GM23248 (cell line): ENCODE measurements at places on chromosomes 3 and 15. TPM values are rescaled to one million over a fixed set of nuclear protein-coding genes. Genes with fewer than 3 reads are reported as not detected.

GRCh38 chr3:53881691-53882593 is at the start of gene ACTR8:
Gene ACTR8, minus strand, starts transcription at chr3:53882152. Its CDS starts 51 bp downstream, at chr3:53882101.
- peaks cover 36% of the 10 kb centered on the region for H3K36me3 ChIP-seq
- peak; percentile 90 for DNase-seq
- peaks cover 12% of the 10 kb centered on the region for H3K4me1 ChIP-seq
- H3K27ac ChIP-seq = peak within 1 kb of the TSS; percentile 76

RGMA gene
- 0.76 and 2.0 TPM in 2 replicates for total RNA-seq

- peak; percentile 72 for DNase-seq
- peaks cover 24% of the 10 kb centered on the region for H3K4me1 ChIP-seq
- H3K4me3 ChIP-seq = no peak overlapping the region
- H3K27me3 ChIP-seq = no peaks in the 10 kb centered on the region
- no peaks in the 10 kb centered on the region for H3K36me3 ChIP-seq
- peak overlapping the region; percentile 45 for H3K27ac ChIP-seq
Measured at GRCh38 chr3:190339130-190339529, 16.9 kb upstream of the CLDN1 start.

KY gene
- total RNA-seq = 0.51 and 0.76 TPM in 2 replicates

- H3K36me3 ChIP-seq = no peaks in the 10 kb centered on the region
- DNase-seq = peak; percentile 93
- H3K27me3 ChIP-seq = no peaks in the 10 kb centered on the region
- no peak overlapping the region for H3K4me3 ChIP-seq
- H3K27ac ChIP-seq = peak overlapping the region; percentile 59
Measured at GRCh38 chr15:68644083-68644904, 65.5 kb downstream of the CORO2B start.

CHST13 gene
- not detected in 2 replicates for total RNA-seq

VEPH1 gene
- total RNA-seq = 34.0 and 44.0 TPM in 2 replicates

DNA sequence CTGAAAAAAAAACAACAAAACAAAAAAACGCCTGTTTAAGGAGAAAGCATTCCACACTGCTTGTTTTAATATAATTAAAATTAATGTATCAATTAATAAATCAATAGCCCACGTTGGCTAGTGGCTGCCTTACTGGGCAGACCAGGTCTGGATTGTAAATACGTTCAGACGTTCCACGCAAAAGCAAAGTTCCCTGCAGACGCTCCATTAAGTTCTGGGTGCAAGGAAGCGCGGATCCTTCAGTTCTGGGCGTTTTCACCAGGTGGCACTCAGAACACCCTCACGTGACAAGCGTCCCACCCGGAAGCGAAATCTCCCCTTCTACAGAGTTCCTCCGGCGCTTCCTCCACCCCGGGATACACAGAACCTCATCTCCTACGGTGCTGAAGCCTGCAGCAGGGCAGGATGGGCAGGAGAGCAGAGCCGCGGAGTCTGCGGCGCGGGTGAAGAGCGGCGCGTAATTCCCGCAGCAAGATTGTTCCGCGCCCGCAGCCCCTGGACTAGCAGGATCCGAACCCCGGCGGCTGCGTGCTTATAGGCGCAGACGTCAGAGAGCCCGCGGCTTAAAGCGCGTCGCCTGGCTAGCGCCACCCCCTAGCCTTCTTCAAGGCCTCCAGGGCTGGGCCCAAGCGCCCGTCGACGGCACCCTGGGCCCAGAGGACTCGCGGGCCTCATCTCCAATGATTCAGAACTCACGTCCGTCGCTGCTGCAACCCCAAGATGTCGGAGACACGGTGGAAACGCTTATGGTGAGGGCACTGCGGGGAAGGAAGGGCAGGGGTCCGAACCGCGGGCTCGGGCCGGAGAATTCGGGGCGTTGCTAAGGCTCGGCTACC is at the start of gene SLC25A38:
Gene SLC25A38 (plus strand): TSS at position 326 of the 836 bp plus-strand sequence. CDS start 355 bp downstream, at position 681.
- peaks cover 16% of the 10 kb centered on the region for H3K4me1 ChIP-seq
- H3K4me3 ChIP-seq = peak within 1 kb of the TSS; percentile 93
- peak within 1 kb of the TSS; percentile 96 for H3K27ac ChIP-seq
- H3K36me3 ChIP-seq = no peaks in the 10 kb centered on the region
- no peaks in the 10 kb centered on the region for H3K27me3 ChIP-seq

DNA sequence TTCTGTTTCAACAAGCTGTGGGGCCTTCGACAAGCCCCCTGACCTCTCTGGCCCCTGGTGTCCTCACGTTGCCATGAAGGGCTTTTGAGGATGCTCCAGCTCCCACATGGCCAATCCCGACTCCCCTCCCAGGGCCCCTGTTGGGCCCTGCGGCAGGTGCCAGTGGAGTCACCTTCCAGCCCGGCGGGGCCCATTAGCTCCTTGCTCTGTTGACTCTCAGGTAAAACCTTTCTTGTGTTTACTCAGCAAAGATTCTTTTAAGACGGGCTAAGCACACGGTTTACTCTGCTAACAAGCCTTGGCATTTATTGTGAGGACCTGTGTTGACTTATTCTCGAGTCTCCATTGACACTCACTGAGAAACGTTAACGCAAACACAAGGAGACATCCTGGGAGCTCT is 15.0 kb downstream of the RPLP1 start:
- H3K27ac ChIP-seq = no peak overlapping the region
- H3K27me3 ChIP-seq = no peaks in the 10 kb centered on the region
- no peak for DNase-seq
- no peaks in the 10 kb centered on the region for H3K36me3 ChIP-seq
- H3K4me1 ChIP-seq = peaks cover 9% of the 10 kb centered on the region
- no peak overlapping the region for H3K4me3 ChIP-seq

GRCh38 chr15:83538682-83539081 is 91.5 kb downstream of the SH3GL3 start:
- no peaks in the 10 kb centered on the region for H3K36me3 ChIP-seq
- no peak overlapping the region for H3K4me3 ChIP-seq
- H3K27me3 ChIP-seq = 0 out of 2 replicates have a peak, but pooled peaks cover 3% of the 10 kb centered on the region
- no peak overlapping the region for H3K27ac ChIP-seq
- no peaks in the 10 kb centered on the region for H3K4me1 ChIP-seq
